ENCODE measurements at places on chromosomes 11 and 22.

DNA sequence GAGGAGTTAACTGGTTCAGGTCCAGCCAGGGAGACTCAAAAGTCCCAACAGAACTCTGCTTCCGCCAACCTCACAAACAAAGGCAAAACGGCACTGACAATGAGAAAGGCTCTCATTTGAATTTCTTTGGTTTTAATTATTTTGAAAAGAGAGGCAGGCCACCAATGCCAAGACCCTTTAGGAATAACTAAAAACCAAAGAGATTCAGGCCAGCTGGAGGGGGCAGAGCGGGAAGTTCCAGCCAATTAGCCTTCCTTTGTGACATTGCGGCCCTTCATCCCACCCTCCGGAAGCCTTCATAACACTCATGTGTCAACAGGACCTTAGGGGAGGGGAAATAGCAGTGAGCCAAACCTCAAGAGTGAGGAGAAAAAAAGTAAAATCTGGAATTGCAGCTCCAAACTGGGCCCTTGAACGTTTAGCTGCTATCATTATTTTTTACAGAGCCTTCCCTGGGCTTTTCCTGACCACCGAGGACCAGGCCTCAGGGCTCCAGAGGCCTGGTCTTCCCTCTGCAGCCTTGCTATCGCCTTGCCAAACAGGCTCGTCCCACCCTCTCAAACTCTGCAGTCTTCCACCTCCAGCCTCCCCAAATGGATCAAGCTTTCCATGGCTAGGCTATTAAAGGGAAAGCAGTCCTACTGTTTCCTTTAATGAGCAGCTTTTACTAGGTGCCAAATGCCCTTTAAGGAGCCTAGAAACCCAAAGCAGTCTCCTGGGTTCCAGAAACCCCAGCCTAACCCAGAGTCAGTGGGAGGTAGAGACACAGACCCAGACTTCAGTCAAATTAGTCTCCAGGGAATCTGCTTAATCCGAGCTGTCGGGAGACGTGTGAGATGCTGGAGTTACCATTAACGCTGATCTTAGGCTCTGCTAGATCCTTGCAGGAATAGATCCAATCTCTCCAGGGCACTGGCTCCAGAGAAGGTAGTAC, 114.2 kb downstream of the CCDC34 start:
- no peak for DNase-seq

- DNase-seq: peak; percentile 96
Measured at GRCh38 chr11:45089251-45089650, 57.2 kb upstream of the PRDM11 start.

DNA sequence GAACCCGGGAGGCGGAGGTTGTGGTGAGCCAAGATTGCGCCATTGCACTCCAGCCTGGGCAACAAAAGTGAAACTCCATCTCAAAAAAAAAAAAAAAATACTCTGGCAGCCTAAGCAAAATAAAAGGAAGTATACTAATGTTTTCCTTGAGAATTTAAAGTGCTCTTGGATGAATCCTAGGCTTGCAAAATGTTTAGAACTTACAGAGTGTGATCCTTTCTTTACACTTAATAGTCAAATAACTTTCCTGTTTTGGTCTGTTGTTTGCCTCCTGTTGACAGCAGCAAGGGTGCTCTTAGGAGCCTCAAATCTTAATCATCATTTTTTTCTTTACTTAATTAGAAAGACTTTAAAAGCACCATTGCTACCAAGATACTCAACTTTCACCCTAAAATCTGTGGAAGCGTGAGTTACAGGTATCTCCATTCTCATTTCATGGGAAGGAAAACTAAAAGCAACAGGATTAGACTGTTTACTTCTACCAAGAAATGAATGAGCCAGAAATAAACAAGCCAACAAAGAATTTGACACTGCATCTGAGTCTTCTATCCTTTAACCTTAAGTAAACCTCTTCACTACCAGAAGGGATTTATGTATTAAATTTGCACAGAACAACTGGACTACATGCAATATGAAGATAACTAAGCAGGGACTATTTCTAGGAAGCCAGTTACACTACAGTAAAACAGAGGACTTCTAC, 38.7 kb upstream of the CRTAM start:
- no peak for DNase-seq

DNA sequence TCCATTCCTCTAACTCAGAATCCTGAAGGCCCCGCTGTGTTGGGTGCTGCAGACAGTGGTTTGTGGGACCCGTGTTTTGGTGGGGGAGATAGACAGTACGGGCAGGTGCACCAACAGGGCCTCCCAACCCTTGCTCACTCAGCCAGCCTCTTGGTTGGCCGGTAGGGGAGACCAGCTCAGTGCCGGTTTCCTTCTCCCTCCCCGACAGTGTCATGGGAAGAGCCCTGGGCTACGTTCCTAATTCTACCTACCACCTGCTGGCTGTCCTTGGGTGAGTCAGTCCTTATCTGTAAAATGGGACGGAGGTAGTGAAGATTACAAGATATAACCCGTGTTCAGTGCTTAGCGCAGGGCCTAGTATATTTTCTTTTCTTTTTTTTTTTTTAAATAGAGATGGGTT, 5.9 kb downstream of the TMEM134 start:
- no peak for DNase-seq

- no peak for DNase-seq
Measured at GRCh38 chr11:44651535-44652155, 75.1 kb upstream of the TSPAN18 start.

DNA sequence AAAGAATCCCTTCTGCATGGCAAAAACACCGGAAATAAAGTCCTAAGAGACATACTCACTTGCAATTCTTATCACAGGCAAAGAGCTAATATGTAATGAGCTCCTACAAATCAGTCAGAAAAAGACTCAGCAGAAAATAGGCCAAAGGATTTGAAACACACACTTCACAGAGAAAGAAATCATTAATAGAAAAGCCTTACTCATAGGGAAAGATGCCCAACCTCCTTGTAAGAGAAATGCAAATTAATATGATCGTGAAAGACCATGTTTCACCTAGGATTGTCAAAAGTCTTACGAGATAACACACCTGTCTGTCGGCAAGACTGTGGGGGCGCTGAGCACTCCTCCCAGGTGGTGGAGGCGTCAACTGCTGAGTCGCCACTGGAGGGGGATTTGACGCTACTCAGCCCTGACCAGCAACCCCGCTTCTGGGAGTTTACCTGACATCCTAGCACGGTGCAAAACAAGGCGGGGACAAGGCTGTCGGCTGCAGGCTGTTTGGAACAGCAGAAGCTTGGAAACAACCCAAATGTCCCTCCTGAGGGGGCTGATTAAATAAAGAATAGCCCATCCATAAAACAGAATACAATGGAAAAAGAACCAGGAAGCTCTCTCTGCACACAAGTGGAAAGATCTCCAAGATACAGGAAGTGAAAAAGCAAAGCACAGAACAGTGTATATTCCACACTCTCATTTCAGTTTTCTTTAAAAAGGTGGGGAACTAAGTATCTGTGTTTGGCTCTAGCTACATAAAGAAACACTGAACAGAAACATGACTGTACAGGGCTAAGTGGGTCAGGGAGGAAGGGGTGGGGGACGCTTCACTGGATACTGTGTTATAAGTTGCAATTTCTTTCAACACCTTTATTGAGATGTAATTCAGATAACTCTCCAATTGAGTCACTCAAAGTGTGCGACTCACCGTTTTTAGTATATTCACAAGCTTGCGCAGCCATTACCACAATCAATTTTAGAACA, 11.5 kb downstream of the CSNK1E start:
- peak; percentile 75 for DNase-seq

GRCh38 chr11:30107899-30108298, 91.1 kb upstream of the KCNA4 start:
- peak; percentile 74 for DNase-seq

- DNase-seq: peak; percentile 90
Measured at GRCh38 chr11:6194065-6194581, 4.9 kb upstream of the OR52W1 start.

GRCh38 chr22:46918197-46918596, 155.7 kb downstream of the TBC1D22A start:
- no peak for DNase-seq

DNA sequence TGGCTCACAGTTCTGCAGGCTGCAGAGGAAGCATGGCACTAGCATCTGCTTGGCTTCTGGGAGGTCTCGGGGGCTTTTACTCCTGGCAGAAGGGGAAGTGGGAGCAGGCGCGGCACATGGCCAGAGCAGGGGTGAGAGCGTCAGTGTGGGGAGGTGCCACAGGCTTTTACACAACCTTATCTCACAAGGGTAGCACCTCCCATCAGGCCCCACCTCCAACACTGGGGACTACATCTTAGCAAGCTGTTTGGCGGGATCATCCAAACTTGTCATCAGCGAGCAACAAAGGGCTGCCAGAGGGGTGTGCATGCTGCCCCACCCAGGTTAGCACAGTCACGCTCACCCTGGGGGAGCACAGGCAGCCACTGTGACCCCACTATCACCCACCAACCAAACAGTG, 18.9 kb upstream of the YPEL1 start:
- DNase-seq: no peak

GRCh38 chr11:106496677-106497076, 419.2 kb downstream of the AASDHPPT start:
- no peak for DNase-seq

GRCh38 chr22:44628835-44629234, 73.2 kb upstream of the PRR5 start:
- no peak for DNase-seq

GRCh38 chr22:29258407-29259252, 9.2 kb downstream of the RHBDD3 start:
- DNase-seq: no peak

DNA sequence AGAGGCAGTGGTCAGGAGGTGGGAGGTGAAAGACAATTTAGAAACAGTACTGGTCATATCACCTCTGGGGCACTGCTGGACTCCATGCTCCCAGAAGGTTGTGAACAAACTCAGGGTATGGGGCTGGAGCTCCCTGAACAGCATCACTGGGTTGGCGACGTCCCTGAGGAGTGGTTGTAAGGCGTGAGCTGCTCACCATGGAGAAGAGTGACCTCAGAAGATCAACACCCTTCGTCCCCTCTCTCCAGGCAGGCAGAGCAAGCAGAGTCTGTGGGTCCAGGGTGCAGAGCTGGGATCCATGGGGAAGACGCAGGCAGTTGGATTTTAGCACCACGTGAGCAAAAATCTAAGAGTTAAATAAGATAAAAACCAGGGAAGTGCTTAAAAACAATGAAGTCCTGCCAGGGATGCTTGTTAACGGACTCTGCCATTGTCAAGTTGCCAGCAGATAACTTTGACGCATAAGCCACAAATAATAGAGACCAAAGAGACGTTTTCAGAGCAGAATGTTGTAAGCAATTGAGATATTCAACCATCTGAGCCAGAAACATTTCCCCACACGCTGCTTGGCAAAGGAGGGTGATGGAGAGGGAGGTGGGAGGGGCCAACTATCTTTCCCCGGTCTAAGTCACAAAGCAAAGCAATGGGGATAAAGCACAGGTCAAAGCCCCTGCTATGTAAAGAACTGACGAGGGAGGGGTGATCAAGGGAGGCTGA, 13.6 kb downstream of the PNPLA5 start:
- DNase-seq: no peak

GRCh38 chr11:15212876-15213275, 98.2 kb downstream of the INSC start:
- peak; percentile 27 for DNase-seq

DNA sequence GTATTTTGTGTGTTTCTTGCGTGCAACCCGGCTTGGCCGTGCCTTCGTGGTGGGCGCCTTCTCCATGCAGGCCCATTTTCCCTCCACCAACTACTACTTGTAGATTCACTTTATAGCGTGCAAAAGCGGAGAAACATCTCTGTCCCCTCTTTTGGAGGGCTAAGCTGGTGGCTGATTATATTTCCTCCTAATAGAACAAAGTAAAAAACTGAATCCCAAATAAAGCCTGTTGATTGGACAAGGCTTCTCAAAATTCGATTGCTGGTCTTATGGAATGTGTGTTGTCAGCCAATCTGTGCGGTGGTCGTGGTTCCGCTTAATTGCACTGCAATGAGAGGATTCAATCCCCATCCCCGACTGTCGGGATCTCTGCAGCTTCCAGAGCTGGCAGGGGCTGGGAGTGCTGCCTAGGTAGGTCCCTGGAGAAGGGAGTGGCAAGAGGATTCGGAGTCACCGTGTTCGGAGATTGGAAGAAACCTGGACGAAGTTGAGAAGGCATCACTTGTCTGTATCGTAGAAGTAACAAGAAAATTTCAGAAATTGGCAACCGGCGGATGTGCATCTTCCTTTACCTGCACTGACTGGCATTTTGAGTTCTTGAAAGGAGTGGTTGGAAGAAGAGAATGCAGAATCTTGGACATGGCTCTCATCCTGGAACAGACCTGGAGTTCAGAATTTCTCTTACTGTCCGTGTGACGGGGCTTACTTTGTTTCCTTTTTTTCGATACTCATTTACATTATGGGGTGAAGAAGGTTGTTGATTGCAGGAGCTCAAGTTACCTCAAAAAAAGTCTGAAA, 1.1 kb downstream of the HMGXB4 start:
- DNase-seq: peak; percentile 22
